Midbrain (tissue), 1 donor: ENCODE measurements at places on chromosomes 1 and 21.
A peak's percentile ranks its signal among the peaks of the same experiment; 100 is the strongest.

DNA sequence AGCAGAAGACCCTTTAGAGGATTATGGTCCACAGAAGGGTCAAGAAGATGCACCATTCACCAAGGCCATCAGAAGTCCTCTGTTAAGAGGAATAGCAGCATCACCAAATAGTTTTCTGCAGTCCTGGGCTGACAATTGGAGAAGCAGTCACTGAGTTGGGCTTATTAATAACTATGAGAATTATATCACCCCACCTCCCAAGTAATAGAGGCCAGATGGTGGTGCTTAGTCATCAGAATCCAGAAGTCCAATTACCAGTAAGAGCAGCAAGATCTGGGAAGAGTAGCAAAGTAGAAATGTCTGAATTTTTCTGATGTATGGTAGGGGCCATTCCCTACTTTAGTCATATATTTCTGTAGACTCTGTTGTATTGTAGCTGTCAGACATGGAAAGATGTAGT lies 6.1 kb upstream of the PSMA5 start:
- DNase-seq, result no peak

- DNase-seq, result no peak
These were observed 9.0 kb downstream of the DYNLT5 start for GRCh38 chr1:66761221-66761620.

- peak; percentile 11 for DNase-seq
These were observed 46.7 kb downstream of the EPS15 start for GRCh38 chr1:51472359-51472758.

- DNase-seq, result peak; percentile 33
These were observed at the start of gene CBR3 for GRCh38 chr21:36134803-36135390. Gene CBR3 (plus strand): TSS chr21:36135079. CDS start chr21:36135193, 114 bp downstream.

- DNase-seq, result peak; percentile 21
These were observed 96.1 kb downstream of the SLC35F3 start for GRCh38 chr1:234000557-234001041.

DNA sequence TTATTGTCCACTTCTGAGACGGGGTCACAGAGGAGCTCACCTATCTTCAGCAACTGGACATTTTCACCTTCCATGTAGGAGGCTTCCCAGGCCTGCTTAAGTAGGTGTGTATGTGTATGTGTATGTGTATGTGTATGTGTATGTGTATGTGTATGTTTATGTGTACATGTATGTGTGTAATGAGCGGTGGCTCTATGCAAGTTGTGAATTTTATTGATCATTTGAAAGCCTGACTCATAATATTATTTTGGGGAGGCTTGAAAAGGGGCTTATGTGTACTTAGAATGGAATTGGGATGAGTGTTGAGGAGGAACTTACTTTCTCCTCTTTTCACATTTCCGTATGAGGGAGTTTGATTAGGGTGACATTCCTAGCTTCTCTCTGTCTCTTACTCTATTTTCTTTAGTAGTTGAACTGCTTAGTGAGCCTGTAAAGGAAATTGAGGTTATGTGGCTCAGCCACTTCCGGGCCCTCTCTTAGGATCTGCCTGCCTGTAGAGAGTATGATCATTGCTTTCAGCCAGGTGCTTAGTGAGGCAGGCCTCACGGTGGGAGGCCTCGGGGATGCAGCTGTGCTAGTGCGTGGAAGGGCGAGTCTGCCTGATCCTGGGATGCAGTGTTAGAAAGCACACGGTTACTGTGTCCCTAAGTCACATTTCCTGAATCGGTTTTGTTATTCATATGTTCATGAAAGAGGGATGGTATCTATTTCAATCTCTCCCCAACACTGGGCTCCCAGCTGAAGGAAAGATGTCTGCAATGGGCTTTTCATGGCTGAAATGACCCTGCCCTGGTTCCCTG lies 61.0 kb downstream of the IER5 start:
- no peak for DNase-seq

DNA sequence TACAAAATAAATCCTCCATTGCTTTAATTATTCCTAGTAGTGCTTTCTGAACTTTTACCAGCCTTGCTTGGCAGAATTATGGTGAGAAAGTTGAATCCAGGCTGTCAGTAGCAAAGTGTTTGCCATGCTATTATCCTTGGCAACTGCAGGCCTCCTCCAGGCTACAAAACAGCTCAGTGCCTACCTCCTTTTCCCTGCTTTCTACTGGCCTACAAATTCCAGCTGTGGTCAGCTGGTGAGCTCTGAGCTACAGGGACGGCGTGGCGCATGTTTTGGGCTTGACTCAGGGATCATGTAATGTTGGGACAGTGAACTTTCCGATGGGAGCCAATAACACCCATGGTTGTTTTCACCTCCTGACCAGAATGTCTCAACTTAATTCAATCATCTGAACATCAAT lies 456.1 kb upstream of the ADAMTS5 start:
- DNase-seq, result no peak

GRCh38 chr1:22683547-22683946 lies 27.1 kb upstream of the EPHB2 start:
- DNase-seq, result no peak

- no peak for DNase-seq
These were observed 7.7 kb downstream of the ZBTB17 start for GRCh38 chr1:15968172-15968571.

- peak; percentile 51 for DNase-seq
These were observed 1.4 kb downstream of the SLC22A15 start for GRCh38 chr1:115977499-115978258.

DNA sequence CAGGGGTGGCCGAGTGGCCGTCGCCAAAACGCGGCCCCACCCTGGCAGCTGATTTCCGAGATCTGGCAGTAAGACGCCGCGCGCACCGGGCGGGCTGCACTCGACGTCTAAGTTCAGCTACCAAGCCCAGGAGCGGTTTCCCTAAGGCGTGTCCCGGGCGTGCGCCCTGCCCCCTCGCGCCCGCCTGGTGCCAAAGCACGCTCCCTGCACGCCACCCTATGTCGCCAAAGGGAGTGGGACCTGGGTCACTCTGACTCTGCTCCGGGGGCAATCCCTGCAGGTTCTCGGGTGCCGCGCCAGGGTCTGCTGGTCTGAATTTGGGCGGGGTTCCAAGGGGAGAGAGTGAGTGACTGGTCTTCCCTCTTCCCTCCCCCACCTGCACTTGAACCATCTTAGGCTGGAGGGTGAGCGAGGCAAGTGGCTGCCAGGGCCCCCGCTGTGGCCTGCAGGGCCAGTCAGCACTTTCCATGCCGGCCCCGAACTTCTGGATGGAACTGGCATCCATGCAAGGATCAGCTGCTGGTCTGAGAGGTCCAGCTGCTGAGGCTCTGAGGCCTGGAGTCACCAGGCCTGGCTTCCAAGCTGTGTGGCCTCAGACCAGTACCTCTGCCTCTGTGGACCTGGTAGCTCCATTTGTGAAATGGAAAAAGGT lies at the start of gene LRRC38:
TSS of gene LRRC38 (minus strand) at position 109 of the 652 bp plus-strand sequence. CDS start 410 bp downstream, outside the sequence.
- DNase-seq, result no peak

DNA sequence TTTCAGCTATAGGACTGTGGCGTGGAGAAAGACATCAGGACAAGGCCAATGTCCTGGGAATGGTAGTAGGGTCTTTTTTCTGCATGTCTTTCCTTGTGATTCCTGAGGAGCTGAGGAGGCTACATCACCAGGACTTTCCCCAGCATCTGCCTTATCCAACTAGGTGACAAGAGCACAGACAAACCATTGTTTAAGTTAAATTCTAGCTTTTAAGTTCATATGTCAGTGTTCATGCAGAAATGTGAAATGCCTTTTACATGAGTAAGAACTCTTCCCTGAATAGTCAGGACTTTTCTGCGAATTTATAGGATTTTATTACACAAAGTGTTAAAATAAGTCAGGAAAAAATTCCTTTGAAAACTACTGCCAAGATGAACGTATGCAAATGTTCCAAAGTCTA lies 154.2 kb downstream of the PTGER3 start:
- no peak for DNase-seq

DNA sequence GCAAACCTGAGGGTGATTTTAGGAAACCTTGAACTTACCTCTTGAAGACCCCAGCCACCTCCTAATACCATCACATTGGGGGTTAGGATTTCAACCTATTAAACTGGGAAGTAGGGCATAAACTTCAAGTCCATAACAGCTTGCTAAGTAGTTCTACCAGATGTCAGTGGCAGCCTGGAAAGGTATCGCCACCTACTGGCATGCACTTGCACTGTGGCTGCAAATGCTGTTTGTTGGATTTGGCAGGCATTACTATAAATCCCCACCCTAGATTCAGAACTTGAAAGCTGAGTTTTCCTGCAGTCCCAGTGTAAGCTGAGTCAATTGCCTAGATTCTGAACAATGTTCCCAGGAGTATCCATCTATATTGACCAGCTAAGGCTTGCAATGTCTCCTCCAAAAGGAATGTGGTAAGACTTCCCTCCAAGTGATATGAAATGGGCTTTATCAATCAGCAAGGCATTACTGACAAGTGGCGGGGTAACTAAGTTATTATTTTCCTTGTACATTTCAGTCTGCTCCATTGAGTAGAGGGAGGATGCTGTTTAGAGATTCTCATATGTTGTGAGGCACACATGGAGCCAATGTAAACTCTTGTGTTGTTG lies 474.5 kb downstream of the PTPRC start:
- peak; percentile 77 for DNase-seq

GRCh38 chr1:91827459-91828321 lies 58.3 kb downstream of the TGFBR3 start:
- no peak for DNase-seq

DNA sequence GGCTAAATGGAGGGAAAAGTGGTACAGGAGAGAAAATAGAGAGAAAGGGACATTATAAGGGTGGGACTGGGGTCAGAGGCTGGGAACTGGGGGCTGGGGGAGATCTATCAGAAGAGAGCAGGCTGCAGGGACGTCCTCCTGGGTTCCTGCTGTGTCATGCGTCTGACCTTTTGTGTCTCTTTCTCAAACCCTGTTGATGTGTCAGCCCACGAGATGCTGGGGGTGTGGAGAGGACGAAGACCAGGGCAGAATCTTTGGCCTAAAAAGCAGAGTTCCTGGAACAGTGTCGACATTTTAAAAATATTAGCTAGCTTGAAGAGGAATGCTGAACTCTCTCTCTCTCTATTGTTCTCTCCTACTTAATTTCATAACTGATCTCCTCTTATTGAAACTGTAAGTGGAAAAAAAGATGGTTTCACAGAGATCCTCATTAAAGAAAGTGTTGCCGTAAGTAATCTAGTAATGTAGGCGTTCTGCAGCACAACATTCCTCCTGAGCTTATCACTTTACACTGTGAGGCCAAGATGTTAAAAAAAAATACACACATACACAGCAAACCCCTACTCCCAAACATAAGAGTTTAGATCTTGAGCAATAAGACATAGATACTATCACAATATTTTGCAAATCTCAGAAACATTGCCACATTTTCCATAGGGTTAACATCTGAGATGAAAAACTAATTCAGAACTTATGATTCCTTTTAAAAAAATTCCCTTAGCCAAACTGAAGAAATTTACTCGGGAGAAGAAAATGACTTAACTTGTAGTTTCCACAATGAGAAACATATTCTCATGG lies 52.6 kb downstream of the RUNX1 start:
- DNase-seq, result no peak

GRCh38 chr1:201594575-201595245 lies 55.8 kb downstream of the NAV1 start:
- DNase-seq, result no peak

- no peak for DNase-seq
These were observed 80.9 kb downstream of the MTR start for GRCh38 chr1:236875975-236876374.

DNA sequence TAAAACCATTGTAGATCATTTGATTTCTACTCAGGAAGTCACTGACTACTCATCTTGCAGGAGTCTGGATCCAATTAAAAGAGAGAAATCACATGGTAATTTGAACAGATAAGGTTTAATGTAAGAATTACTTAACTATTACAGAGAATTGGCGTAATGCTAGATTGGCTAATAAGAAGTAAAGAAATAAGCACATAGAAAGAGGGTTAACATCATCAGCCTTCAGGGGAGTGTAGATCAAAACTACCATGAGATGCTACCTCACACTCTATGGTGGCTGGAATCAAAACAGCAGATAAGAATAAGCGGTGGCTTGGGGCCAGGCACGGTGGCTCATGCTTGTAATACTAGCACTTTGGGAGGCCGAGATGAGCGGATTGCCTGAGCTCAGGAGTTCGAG lies 11.7 kb downstream of the ST3GAL3 start:
- no peak for DNase-seq

DNA sequence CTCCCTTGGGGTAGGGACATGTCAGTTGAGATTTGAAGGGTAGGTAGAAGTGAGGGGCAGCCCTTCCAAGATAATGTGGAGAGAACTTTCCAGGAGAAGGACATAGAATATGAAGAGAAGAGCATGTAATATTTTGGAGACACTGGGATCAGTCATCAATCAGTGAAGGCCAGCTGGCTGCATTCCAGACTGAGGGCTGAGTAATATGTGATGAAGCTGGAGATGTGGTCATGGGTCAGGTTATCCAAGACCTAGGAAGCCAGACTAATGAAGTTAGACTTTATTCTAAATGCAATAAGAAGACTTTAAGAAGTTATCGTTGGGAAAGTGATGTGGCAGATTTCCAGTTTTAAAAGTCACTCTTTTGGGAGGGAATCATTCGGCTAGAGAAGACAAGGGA lies 262.0 kb downstream of the HMCN1 start:
- DNase-seq, result no peak

DNA sequence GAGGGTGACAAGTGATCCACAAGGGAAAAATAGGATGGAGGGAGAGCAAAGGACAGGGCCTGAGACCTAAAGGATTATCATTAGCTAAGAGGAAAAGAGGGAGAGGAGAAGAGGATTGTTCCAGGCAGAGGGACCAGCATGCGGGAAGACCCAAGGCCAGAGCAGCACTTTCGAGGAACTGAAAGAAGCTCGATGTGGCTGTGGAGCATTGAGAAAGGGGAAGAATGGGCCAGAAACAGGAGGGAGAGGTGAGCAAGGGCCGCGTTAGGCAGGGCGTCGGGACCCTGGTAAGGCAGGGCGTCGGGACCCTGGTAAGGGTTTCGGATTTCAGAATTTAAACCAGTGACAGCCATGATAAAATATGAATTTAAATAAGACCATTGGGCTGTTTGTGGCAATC lies 22.8 kb upstream of the CSF1 start:
- peak; percentile 7 for DNase-seq

DNA sequence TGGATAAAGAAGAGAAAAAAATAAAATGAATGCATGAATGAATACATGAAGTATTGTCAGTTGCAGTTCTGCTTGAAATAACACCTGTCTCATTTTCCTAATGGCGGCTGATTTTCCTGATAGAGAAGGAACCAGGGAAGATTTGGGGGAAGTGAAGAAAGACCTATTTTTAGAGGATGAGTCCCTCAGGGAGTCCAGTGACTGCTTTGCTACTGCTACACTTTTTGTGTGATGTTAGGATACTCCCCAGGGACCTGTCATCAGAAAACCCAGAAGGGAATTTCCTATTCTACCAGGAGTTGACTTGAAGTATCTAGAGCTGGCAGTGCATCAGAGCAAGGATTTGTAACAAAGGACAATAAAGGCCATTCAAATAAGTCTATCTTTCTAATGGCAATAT lies 114.8 kb downstream of the MAB21L3 start:
- DNase-seq, result no peak

DNA sequence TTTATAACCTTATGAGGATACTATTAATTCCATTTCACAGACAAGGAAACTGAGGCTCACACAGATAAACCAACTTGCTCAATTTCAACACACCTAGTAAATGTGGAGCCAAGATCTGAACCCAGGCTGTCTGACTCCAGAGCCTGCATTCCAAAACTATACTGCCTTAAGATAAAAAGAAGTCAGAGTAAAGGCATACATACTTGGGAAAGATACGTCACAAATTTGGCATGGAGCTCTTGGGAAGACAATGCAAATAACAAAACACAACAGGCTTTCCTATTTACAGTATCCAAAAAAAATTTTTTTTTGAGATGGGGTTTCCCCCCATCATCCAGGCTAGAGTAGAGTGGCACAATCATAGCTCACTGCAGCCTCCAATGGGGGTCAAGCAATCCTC lies 5.9 kb downstream of the AKT3 start:
- DNase-seq, result no peak
